ENCODE measurements at places on chromosomes 5 and 9. TPM values are rescaled to one million over a fixed set of nuclear protein-coding genes. Genes with fewer than 3 reads are reported as not detected.

GRCh38 chr5:56142614-56143372 lies 90.3 kb downstream of the ANKRD55 start:
- no peak for DNase-seq

GRCh38 chr5:56585461-56585860 lies 229.9 kb upstream of the MAP3K1 start:
- DNase-seq, result no peak

GRCh38 chr9:77800924-77801551 lies 152.9 kb upstream of the GNA14 start:
- DNase-seq, result no peak

DNA sequence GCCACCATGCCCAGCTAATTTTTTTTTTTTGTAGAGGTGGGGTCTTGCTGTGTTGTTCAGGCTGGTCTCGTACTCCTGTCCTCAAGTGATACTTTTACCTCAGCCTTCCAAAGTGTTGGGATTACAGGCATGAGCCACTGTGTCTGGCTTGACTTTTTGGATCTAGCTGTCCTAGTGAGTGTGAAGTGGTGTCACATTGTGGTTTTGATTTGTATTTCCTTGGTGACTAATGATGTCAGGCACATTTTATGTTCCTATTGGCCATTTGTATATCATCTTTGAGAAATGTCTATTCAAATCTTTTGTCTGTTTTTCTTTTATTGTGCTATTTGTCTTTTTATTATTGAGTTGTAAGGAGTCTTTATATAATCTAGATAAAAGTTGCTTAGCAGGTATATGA lies 53.5 kb upstream of the MCCC2 start:
- DNase-seq, result peak; percentile 60

DNA sequence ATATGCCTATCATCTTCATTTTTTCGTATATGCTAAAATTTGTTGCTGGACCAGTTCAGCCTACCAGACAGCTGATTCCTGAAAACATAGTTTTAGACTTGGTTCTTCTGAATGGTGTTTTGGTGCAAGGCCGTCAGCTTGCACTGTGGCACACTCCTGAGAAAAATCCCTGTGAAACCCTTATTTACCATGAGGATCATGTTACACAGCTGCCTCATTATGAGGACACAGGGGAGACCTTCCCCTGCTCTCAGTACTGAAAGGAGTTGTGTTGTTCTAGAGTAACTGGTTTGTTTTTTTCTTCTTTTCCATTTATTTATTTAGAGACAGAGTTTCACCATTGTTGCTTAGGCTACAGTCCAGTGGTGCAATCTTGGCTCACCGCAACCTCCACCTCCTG lies 37.6 kb downstream of the MAST4 start:
- DNase-seq, result no peak

DNA sequence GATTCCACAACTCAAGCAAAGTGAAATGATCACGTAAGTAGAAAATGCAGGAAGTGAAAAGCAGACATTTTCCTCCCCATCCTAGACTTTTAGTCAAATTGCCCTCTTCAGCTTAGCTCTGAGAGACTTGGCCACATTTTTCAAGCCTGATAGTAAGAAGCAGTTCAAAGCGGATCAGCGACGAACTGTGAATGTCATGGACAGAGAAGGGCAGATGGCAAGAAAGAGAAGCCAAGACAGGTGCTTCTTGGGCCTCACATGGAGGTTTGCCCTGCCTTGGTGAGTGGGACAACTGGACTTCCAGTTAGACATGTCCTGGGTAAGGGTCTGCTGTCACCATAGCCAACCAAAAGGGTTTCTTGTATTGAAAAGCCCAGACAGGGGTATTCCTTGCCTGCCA lies 291.5 kb downstream of the MED10 start:
- no peak for DNase-seq

GRCh38 chr5:89572696-89573095 lies 689.7 kb upstream of the MEF2C start:
- no peak for DNase-seq

DNA sequence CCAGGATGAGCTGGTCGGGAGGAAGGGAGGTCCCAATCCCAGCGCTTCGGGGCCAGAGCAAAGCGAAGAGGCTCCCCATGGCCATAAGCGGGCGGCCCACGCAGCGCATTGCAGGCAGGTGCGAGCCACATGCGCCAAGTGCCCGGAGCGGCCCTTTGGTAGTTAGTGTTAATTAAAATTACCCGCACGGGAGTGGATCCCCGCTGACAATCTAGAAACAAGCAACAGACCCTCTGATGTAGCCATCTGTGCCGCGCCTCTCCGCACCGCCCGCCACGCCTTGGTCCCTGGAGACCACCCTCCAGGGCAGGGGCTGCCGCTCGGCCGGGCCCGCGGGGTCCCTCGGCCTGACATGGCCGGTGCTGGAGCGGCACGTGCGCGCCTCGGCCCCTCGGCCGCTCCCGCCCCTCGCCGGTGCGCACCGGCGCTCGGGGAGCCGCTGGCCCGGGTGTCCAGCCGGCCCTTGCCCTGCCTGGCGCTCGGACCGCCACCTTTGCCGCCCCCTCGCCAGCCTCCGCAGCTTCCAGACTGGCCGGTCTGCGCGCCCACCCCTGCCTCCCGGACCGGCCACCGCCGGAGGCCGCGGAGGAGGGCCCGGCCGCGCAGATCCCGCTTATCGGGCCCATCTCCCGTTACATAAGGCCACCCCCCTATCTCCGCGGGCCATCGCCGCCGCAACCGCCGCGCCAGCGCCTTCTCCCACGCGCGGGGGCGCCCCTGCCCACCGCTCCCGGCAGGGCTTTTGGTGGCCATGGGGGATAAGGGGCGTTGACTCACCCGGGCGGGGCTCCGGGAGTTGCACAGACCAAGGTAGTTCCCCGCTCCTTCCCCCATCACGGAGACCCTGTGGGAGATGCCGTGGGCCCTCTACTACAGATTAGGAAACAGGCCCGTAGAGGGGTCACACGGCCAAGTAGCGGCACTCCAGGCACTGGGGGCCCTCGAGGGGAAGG lies 1.9 kb upstream of the IL13 start:
- no peak for DNase-seq

Gene NCS1
- polyA plus RNA-seq, result 0.30 TPM

DNA sequence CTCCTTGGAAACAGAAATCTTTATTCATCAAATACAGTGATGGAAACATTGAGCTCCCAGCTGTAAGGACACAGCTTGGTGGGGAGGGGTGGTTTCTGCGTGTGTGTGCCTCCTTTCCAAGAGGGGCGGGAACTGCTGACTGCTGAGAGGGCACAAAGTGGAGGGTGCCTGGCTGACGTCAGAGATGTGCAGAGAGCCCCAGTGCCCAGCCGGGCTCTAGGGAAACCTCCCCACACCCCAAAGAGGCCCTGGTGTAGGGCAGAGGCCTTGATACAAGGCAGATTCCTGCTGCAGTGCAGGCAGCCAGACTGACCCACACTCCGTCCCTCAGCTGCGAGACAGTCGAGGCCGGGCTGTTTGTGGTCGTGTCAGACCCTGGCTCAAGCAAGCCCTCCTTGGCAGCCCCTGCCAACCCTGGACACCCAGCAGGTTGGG lies 191.0 kb downstream of the CACNA1B start:
- DNase-seq, result no peak

GRCh38 chr5:77993141-77993854 lies 217.2 kb upstream of the TBCA start:
- no peak for DNase-seq

Gene MLLT3
- 13.7 TPM for polyA plus RNA-seq

Gene PCSK1
- not detected for polyA plus RNA-seq

- no peak for DNase-seq
These were observed 18.6 kb downstream of the IRX2 start for GRCh38 chr5:2732850-2733249.

Gene CCNI2
- polyA plus RNA-seq, result 0.13 TPM

Gene CCT5
- polyA plus RNA-seq, result 211 TPM

Gene PTPN3
- not detected for polyA plus RNA-seq

DNA sequence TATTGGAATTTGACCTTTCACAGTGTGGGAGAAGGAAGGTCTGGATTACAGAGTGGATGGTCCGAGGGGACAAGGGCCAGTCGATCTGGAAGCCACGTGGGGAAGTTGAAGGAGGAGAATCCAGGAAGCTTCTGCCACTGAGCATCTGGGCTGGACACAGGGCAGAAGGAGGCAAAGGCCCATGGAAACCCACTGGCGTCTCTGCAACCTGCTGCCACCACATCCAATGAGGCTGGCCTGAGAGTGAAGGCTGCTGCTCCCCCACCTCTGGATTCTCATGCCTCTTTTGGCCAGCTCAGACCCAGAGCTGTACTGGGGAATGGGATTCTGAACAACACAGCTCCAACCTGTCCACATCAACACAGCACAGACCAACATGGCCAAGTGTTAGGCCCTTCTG lies 48.9 kb upstream of the BOD1 start:
- no peak for DNase-seq

DNA sequence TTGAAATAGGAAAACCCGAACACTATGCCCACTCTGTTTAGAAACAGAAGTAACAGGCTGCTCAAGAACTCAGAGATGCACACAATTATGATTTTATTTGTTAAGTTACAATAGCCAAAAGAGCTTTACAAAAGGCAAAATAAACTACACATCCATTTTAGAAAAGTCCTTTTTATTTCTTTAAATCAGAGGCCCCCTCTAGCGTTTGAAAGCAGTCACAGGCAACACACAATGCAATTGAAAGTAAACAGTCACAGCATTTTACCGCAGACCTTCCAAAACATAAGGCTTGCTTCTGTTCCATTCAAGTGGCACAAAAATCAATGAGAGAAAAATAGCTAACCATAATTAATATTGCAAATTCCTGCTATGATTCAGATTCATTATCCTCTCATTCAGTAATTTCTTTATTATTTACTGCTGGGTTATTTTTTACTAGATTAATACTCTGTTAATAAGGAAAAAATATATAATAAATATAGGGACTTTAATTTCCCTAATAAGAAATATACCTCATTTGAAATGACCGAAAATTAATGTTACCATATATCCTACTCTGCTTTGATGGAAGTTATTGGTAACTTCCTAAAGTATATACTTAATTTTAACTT lies 78.3 kb downstream of the CEP120 start:
- no peak for DNase-seq

GRCh38 chr9:967903-968641 lies 8.4 kb upstream of the DMRT3 start:
- DNase-seq, result no peak

GRCh38 chr5:149278451-149279210 lies 7.0 kb downstream of the AFAP1L1 start:
- no peak for DNase-seq

Gene KLF4
- polyA plus RNA-seq, result 0.67 TPM

Gene ZDHHC11B
- polyA plus RNA-seq, result not detected

DNA sequence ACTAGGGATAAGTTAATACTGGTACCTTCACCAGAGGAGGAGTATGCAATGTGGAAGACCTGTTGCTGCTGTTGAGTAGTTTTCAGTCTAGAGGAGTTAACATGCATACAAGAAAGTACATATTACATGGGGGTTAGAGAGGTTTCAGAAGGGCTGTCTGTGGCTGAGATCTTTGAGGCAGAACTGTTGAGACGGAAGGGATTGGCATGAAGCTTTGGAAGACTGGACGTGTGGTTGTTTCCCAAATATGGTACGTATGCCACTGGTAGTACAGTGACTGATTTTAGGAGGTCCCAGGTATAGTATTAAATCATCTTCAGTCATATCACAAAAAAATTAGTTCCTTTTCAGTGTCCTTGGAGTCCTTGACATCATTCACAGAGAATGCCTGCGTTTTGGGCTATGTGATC lies 17.6 kb downstream of the TNFAIP8 start:
- no peak for DNase-seq

Gene STRBP
- polyA plus RNA-seq, result 10.4 TPM

- DNase-seq, result no peak
These were observed 681 bp downstream of the MAN2A1 start for GRCh38 chr5:109690242-109690974.

DNA sequence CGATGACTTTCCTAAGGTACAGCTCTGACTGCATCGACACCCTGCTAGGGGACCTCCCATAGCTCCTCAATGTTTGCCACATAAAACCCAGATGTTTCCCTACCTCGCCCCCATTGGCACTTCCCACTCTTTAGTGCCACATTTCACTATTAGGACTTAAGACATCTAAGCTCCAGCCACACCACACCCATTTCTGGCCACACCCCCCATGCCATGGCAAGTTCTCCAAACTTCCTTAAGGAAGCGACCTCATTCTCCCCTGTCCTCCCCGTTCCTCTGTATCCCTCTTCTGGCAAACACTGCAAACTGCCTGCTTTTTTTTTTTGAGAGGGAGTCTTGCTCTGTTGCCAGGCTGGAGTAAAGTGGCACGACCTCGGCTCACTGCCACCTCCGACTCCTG lies 62.9 kb downstream of the USP20 start:
- DNase-seq, result no peak

DNA sequence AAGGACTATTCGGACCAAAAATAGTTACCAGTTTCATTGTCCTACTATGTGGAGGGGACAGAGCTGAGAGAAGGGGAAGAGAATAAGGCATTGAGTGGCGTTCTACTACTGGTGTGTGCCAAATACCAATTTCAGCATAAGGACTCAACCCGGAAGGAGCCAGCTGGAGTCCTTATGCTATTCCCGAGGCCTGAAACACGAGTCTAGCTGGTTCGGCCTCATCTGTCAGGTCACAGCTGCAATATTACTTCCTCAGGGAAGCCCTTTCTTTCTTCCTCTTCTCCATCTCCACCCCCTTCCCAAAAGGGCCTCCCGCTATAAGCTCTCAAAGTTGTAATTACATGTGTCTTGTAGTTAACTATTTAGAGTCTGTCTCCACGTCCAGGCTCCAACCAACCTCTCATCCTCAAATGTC lies 20.5 kb upstream of the FER start:
- DNase-seq, result no peak

DNA sequence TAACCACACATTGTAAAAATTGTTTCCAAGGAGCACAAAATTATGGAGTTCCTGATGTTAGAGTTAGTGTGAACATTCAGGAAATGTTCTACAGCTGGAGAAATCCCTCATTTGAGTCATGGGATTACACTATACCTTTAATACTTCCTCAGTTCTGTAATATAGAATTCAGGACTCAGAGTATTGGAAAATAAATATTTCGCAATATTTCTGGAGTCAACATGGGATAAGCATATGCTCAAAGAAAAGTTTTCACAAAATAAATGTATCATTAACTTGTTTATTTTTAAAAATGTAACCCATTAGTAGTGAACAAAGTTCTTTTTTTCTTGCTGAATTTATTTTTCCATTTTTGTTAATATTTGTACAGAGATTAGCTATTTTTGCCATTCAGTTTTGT lies 8.6 kb downstream of the CYLC2 start:
- DNase-seq, result no peak

GRCh38 chr5:400282-401145 lies 42.5 kb upstream of the EXOC3 start:
- DNase-seq, result no peak

GRCh38 chr9:112198646-112199045 lies 23.5 kb upstream of the SUSD1 start:
- DNase-seq, result no peak

Gene CDH12
- not detected for polyA plus RNA-seq

Gene C5orf63
- polyA plus RNA-seq, result 9.3 TPM

DNA sequence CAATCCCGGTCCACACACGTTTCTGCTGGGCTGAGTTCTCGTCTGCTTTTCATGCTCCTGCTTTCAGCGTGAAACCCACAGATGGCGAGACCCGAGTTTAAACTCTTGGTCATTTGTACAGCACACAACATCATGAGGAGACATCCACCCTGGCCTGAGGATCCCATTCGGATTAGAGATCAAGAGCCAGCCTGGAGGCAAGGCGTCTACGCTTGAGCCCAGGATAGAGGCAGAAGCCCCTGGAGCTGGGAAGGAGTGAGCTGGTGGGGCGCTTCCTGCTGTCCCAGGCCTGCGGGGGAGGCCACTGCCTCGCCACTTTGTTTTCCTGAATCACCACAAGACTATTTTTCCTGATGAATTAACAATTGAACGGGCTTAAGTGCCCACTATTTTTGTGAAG lies 281.9 kb upstream of the IRX4 start:
- no peak for DNase-seq

Measured in immature natural killer cell (primary cell).